ENCODE measurements at places on chromosomes 12 and 14. TPM values are rescaled to one million over a fixed set of nuclear protein-coding genes. Genes with fewer than 3 reads are reported as not detected.
A peak's percentile ranks its signal among the peaks of the same experiment; 100 is the strongest.

DNA sequence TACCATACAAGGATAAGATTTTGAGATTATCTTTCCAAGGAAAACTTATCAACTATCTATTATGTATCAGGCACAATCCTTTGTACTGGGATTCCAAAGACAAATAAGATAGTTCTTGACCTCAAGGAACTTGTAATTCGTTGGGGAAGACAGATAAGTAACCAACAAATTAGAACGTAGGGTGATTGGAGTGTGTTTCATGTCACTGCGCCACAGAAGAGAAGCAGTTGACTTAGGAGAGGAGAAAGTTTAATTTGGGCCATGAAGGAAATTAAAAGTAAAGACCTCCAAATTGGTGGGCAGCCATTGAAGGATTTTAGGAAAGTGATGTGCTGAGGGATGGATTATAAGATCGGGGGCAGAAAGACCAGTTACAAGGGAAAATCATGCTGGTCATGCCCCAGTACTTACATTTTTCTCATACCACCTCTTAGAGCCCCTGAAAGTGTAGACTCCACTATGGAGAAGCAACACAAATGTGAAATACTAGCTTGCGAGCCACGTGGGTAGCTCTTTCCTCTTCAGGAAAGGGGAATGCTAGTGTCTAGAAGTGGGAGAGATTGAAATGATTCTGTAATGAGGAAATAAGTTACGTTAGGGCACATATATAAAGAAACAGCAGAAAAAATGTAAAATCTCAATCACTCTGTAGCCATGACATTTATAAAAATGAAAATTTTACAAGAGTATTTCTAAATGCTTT is 148.7 kb downstream of the ETV6 start:
- no peak for DNase-seq

KRT8 gene
- total RNA-seq: 9.6 TPM

GRCh38 chr12:93877446-93877845 is 200.3 kb downstream of the CRADD start:
- DNase-seq: no peak

DNA sequence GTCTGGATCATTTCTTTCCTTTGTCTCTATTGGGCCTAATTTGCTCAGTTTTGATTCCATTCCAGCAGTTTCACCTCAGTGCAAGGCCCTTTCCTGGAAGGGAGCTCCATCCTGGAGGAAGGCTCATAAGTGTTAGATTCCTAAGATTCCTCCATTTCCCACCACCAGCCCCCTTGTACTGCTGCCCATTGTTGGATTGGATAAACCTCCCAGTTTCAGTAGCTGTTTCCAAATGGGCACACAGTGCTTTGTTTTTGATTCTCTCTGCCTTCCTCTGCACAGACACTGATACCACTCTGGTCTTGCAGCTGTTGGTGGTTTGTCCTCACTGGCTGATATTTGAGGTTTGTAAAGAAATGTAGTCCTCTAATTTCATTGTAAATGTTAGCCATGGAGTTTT is 158.9 kb downstream of the SLC15A5 start:
- no peak for DNase-seq

- DNase-seq: no peak
Observed at GRCh38 chr12:89697296-89697695, 11.3 kb downstream of the ATP2B1 start.

DNA sequence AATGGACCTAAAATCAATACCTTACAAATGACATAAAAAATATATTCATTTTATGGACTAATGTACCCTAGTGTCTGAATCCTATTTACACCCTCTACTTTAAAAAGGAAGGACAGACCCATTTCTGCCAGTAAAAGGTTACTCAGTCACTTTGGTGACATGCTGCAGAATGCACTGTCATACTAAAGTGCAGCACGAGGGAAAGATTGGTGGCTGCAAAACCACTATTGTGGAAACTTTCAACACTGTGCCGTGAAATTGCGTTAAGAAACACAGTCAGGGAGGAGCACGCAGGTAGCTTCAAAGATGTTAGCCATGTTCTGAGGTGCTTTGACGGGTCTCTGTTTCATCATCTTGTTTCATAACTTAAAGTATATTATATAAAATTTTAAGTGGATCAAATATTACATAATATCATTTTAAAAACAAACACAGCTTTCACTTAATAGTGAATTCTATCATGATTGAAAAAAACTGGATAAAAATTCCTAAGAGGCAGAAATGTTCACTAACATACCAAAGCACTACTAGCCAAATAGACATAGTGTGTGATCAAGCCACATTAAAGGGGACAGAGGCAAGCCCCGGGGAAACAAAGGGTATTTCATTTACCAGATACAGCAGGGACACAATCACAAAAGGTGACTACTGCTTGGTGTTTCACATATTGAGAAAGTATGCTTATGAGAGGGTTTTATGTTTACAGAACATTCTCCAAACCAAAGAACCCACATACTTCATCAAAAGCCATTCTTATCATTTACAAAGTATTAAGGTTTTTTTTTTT is 330.8 kb upstream of the SOX5 start:
- DNase-seq: no peak

- no peak for DNase-seq
Observed at GRCh38 chr12:50620109-50620977, 115.6 kb downstream of the DIP2B start.

P2RX2 gene
- total RNA-seq: not detected

DNA sequence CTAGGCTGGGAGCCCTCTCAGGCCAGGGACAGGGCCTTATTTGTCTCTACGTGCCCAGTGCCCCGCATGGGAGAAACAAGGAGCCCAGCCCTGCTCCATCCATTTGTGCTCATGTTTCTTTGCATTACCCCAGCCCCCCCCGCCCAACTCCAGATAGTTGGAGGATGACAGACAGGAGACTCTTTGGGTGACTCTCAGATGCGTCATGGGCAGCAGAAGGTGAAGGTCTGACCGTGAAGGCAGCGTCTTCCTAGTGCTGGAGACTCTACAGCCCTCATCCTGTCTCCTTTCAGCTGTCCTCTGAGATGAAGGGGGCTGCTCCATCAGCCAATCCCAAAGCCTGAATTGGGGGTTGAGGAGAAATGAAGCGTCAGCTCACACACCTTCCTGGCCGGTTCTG is 283 bp upstream of the PSMB11 start:
- DNase-seq: no peak

STYK1 gene
- 0.85 TPM for total RNA-seq

- peak; percentile 77 for DNase-seq
Observed at GRCh38 chr12:41932470-41932991, 212.1 kb downstream of the GXYLT1 start.

DNA sequence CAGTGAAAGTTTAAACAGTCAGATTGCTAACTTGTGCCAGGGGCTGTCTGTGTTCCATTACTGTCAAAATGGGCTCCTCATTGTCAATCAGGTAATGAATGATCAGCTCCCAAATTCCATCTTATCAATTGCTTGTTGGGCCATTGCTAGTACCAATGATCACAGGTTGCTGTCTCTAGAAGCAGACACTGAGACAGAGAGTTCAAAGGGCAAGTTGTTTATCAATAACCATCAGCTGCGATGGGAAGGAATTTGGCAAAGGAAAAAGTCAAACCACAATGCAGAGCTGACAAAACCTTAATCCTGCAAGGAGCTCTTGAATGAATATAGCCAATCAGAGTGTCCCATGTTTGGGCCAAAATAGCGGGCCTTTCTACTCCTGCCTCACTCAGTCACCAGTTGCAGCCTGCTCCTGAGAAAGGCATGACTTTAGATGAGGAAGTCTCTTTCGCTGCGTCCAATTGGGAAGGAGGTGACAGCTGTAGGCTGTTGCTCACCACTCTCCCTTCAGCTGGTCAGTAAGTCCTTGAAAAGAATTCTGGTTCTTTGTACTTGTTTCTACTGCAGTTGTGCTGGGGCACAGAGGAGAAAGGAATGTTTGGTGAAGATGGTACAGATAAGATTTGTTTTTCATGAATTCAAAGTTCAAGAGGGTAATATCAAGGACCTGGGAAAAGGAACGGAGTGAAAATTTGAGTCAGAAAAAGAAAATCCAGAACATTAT is 179.2 kb upstream of the PDE3A start:
- no peak for DNase-seq

ADAMTS20 gene
- total RNA-seq: not detected

DNA sequence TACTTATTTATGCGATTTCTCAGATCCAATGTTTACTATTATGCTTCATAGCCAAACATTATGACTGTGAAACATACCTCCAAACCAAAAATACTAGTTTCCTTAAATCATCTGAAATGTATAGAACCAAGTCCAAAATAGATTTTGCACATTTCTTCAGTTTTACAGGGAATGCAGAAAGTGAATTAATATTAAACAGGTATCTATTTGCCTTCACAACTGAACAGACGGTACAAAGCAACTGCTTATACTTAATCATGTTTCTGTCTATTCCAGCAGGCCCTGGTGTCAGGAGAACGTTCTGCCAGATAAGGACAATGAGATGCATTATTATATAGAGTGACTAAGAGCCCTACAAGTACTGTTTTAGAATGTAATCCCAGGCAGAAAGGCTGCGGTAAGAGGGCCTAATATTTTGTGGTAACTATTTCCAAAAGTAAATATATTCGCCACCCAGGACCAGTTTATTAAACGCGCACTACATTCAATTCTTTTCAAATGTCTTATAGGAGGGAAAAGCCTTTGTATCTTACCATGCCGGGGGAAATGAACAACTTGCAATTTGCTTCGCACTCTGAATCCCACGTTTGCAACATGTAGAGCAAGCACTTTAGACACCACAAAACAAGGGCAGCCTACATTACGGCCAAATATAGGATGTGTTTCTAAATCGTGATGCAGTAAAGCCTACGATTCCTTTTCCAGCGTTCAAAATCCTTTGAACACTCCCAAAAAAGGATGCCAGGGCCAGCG is 1.5 kb downstream of the CORO1C start:
- DNase-seq: no peak

- DNase-seq: no peak
Observed at GRCh38 chr12:15230751-15231150, 9.5 kb upstream of the RERG start.

All from sciatic nerve (tissue), 2 donors.